T-helper 17 cell (primary cell): ENCODE measurements at places on chromosomes 3 and 15.

- no peak for DNase-seq
Measured at GRCh38 chr3:194137008-194137505, 1.1 kb downstream of the HES1 start.

DNA sequence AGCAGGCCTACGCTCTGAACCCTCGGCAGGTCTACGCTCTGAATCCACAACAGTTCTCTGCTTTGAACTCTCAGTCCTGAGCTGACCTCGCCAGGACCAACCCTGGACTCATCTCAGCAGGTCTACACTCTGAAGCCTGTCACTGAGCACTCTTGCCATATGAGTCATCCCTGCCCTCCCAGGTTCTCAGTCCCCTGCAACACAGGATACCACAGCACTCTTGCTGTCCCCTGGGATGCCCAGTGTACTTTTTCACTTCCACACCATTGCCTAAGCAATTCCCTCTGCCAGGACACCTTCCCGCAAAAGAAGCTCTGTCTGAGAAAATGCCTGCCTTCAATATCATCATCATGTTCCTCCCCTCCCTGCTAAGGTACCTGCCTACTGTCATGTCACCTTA lies 42.0 kb downstream of the NUP210 start:
- DNase-seq, result no peak

DNA sequence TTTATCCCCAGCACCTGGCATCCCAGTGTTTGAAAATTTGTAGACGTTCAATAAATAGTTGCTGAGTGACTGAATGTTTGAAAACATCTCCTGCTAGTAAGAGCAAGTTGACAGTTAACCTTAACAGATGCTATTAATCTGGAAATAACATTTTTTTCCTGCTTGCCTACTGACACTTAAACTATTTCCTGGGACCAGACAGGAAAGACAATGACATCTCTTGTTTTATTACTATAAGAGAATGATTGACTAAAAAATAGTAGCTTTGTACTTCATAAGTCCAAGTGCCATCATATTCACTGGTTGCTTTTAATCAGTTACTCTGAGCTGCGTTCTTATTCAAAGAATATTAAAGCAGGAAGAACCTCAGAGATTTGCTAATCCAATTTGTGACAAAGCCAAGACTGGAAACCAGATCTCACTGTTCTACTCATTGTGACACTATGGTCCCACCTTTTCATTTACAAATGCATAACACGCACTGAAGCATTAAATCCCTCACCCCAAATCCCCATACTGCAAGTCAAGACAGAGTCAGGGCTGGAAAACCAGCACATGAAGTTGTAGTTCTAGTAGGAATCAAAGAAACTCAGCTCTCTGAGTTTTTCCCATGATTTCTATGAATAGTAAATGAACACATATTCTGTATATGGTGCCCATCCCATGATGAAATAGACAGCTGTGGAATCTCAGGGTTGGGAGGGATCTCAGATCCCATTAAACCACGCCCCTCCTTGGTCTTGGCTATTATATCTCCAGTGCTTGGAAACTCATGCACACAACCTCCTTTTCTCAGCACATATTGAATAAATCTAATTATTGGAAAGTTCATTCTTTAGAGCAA lies 212.7 kb upstream of the P2RY1 start:
- DNase-seq, result no peak

- no peak for DNase-seq
Measured at GRCh38 chr15:38490242-38490922, 36.5 kb downstream of the FAM98B start.

DNA sequence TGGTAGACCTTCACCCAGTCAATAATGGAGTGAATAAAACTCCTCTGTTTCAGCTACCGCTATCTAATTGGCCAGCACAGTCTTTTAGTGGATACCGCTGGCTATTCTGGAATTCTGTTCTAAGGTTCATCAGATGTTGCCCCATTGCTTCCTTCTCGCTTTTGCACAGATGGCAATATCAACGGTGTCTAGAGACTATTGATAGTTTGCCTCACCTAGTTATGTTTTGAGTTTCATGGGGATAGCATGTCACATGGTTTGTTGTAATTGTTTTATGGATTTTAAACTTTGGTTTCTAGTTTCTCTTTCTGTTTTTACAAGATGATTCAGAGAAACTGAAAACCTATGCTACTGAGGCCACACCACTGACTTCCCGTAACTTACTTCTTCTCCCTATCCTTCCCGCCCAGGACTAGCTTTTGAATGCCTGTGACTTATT lies 2.0 kb downstream of the XRN1 start:
- DNase-seq, result no peak

DNA sequence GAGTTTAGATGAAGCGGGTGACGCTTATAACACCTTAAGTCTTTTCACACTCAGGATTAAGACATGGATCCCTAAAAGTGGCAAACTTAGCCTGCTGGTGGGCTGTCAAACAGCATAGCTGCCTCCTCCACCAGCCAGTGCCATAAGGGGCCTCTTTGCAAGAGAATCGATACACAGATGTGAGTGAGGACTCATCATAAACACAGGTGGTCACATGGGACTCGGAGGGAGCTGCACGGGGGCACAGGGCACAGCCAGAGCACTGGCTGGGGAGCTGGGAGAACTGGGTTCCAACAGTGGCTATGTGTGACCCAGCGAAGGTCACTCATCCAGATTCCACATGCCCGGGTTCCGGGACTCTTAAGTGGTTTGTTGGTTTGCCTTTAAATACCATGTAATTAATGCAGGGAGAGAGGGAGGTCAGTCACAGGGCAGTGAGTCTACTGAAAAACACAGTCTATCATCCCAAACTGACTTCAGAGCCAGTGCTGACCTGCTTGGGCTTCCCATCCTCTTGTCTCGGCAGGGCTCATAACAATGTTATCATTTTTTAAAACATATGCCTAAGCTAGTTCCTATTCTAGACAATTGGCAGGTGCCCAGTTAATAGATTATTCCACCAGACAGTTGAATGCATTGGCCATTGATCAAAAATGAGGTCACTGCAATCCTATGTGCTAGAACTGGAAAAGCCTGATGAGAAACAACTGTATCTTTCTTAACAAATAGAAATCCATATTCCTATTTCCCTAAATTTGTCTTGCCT lies 51.8 kb downstream of the SLC12A8 start:
- no peak for DNase-seq

DNA sequence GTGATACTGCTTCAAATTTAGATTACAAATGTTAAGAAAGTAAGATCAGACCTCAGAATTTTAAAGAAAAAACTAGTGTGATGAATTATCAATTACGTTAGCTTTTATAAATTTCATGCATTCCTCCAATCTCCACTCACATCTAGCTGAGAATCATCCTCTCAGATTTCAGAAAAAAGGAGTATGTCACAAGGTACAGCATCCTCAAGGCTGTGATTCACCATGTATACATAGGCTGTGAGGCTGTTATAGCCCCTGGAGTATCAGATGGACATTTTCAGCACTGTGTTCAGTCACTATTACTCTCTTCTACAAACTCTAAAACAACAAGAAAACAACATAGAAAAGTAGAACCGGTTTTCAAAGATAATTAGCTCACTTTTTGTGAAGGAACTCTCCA lies 214.4 kb downstream of the PCCB start:
- DNase-seq, result no peak

DNA sequence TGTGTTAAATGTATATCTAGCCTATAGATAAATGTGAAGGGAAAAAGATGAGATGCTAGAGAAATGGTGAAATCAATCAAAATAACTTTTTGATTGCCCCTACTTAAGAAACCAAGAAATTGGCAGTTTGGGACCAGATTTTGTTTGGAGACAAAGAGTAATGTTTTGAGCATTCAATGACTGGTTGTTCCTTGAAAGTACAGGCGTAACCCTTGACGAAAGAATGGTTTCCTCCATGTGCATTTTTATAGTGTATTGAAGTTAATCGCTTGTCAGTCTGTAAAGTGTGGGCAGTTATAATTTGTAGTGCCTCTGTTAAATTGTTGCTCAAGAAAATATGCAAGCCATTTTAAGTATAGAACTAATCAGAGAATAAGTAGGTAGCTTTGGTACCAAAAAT lies 1.2 kb downstream of the KIF23 start:
- no peak for DNase-seq

- DNase-seq, result no peak
Measured at GRCh38 chr15:77369168-77369567, 50.7 kb downstream of the PEAK1 start.

DNA sequence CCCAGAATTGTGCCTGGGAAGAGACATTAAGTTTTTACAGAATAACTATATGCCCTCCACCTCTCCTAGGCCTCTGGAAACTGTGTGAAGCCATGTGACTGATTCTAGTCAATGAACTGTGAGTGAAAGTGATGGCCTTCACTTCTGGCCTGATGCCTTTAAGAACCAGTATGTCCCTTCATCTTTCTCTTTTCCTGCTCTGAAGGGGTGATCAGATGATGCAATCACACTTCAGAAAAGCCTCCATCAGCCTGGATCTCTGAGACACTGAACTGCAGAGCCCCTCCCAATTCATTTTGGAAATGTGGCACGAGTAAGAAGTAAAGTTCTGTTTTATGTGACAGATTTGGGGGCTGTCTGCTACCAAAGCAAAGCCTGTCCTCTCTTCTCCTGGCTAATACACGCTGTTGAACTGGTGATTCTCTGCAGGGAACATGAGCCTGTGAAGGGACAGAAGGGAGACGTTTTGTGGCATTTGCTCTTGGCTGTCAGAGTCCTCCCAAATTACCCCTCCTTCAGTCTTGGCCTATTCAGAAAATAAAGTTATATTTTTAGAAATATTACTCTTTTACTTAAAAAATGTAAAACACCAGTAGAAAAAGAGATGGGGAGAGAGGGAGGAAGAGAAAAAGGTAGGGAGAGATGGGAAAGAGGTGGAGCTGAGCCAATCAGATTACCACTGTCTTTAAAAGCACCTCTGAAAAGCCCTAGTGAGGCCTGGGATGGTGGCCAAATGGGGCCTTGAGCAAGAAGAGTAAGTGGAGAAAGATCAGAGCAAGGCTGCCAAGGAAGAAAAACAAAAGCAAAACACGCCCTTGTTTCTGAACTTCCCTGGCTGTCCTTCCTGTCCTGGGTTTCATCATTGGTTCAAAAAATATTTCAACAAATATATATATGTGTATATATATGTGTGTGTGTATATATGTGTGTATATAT lies 40.9 kb upstream of the RYK start:
- no peak for DNase-seq

DNA sequence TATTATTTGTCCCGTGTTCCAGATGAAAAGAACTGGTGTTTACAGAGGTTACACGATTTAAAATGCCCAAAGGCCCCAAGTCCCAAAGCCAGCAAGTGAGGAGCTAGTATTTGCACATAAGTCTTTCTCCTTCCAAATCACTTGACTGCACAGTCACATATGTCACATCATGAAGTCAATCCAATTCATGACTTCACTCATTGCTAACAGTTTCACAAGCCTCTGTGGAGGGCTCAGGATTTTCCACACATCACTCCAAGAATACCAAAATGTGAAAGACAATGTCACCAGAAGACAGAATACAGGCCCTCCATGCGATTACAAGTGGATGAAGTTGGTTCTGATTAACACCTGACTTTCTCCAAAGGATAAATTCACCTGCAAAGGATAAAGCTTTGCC lies 283.1 kb upstream of the UBE2E2 start:
- DNase-seq, result no peak
